ENCODE measurements at places on chromosomes 4 and X.

- DNase-seq, result no peak
Observed at GRCh38 chr4:120865985-120866384, 56.5 kb downstream of the PRDM5 start.

- no peak for DNase-seq
Observed at GRCh38 chr4:53150631-53151488, 215.0 kb downstream of the SCFD2 start.

DNA sequence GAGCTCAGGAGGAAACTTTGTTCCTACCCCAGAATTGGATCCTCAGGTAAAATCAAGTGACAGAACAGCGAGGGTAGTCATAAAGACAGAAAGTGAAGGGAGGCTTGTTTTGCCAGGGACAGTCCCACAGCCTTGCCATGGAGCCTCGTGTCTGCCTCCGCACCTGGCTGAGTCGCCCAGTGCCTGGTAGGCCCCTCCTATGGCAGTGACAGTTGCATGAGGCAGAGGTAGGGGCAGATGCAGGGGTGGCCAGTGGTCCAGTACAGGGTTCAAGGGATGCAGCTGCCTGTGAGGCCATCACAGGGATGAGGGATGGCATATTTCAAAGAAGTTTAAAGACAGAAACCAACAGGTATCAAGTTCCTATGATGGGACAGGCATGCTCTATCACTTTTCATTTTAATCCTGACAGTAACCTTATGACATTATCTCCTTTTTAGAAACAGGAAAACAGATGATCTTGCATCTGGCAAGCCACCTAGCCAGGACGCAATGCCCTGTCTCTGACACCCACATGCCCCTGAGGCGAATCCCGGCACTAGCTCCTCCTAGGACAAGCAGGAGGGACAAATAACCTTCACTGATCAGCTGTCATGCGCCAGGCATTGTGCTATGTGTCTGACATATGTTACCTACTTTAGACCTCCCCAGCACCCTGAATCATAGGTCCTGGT is 127.4 kb upstream of the ENPP6 start:
- no peak for DNase-seq

- no peak for DNase-seq
Observed at GRCh38 chr4:105352826-105353225, 121.0 kb downstream of the PPA2 start.

GRCh38 chrX:123626962-123627361 is 105.9 kb downstream of the THOC2 start:
- DNase-seq, result no peak

GRCh38 chrX:15694941-15695451 is 30.4 kb upstream of the CLTRN start:
- DNase-seq, result no peak

DNA sequence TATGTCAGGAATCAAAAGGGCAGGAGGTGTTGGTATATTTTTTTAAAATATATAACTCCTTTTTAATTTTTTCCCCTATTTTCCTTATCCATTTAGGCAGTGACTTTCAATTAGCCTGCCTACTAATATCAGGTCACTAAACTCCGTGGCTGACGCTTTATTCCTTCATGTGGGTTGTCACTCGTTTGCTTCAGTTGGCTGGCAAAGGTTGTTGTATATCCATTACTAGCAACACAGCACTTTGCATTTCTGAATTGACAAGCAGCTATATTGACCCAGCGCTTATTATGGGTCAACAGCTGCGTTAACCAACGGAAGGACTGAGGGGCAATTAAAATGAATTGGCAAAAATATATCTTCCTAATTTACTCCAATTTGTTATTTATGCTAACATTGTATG is 87.7 kb downstream of the ARX start:
- no peak for DNase-seq

DNA sequence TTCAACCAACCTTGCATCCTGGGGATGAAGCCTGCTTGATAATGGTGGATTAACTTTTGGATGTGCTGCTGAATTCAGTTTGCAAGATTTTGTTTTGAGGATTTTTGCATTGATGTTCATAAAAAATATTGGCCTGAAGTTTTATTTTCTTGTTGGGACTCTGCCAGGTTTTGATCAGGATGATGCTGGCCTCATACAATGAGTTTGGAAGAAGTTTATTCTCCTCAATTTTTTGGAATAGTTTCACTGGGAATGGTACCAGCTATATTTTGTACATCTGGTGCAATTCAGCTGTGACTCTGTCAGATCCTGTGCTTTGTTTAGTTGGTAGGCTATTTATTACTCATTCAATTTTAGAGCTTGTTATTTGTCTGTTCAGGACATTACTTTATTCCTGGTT is 340.3 kb upstream of the TRAM1L1 start:
- DNase-seq, result no peak

- no peak for DNase-seq
Observed at GRCh38 chr4:38160487-38161207, 200.4 kb downstream of the PTTG2 start.

DNA sequence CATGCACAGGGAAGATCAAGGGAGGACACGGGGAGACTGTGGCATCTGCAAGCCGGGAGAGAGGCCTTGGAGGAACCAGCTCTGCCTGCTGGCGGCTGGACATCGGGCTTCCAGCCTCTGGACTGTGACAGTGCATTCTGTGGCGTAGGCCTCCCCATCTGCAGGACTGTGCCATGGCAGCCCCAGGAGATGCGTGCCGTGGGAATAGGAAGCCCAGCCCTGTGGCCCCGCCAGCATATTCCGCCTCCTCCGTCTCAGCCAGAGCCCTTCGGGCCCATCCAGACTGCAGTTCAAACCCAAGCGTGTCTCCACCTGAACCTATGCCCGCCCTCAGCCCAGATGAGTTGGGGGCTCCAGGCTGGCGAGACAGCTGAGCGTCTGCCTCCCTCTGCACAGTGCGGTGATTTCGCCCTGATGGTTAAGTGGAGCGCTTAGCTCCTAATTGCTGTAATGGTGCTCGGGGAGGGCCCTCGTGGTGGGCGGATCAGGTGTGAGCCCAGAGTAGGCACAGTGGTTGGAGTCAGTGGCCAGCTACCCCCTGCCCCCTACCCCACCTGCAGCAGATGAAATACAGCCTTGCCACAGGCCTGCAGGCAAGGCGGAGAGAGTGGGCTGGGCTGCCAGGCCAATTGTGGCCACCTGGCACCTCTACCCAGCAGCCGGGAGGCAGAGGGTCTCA is 133.9 kb downstream of the HMX1 start:
- DNase-seq, result peak; percentile 31

GRCh38 chr4:176052744-176053143 is 12.9 kb upstream of the WDR17 start:
- no peak for DNase-seq

DNA sequence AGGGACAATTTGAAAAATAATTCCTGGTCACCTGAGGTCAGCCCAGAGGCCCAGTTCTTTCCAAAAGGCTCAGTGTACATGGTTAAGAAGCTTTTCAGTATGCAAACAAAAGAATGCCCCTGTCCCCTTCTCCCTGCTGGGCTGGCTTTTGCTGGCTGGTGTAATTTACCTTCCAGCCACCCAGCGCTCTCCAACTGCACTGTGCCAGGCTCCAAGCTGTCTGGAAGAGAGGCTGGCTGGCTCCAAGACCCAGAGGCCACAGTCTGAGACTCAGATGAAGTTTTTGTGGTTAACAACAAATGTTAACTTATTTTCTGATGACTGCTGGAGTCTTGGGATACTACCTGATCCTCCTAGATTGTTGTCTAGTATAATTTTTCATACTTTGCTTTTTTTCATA is 11.9 kb upstream of the KIT start:
- DNase-seq, result no peak

- no peak for DNase-seq
Observed at GRCh38 chr4:67019686-67020437, 525.4 kb downstream of the CENPC start.

DNA sequence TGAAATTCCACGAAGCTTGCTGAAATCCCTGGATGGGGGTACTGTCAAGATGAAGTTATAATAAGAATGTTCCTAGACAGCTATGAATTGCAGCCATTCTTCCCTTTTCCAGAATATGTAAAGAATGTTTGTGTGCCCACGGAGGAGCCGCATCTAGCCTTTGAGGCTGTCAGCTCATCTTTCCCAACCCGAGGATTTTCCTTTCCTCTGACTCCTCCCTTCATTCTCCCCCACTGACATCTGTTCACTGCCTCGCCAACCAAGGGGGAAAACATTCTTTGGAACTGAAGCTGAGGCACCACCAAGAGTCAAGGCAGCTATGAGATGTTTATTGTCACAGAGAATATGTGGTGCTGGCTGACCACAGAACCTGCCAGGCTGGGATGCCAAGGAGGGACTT is 8.8 kb downstream of the NHSL2 start:
- no peak for DNase-seq

DNA sequence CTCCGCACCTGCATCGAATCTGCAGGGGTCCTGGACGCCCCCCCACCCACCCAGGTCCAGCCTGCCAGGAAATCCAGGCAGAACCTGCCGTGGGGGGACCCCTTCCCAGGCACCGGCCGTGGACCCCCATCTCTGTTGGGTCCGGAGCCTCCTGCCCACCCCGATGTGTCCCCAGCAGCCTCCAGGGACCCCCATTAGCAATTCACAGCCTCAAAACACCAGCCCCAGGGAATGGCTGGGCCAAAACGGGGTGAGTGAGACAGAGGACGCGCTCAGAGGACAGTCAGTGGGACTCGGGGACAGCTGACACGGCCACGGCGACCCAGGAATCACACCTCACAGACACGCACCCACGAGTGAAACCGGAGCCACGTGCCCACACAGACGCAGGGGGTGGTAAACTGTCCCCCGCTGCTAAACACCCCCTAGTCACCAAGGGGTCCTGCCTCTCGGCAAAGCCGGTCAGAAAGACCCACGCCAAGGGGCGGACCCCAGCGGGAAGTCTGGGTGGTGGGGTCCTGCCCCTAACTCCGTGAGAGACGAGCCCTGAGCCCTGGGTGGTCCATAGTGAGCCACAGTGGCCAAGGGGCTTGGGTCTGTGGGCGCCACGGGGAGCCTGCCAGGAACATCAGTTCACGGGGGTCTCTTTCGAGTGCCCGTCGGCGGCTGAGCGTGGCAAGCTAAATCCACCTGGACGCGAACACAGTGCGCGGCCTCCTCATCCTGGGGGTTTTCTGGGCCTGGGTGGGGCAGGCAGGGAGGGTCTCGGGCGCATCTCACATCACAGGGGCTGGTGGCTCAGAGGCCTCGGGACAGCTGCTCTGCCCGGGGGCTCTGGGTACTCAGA is 126.5 kb upstream of the NKX1-1 start:
- DNase-seq, result no peak

GRCh38 chr4:77187322-77187721 is 30.3 kb downstream of the CCNG2 start:
- DNase-seq, result no peak

GRCh38 chr4:34486461-34487363 is 1757.6 kb downstream of the ARAP2 start:
- DNase-seq, result no peak

GRCh38 chr4:159282944-159283343 is 180.1 kb downstream of the RAPGEF2 start:
- no peak for DNase-seq

Data from right forelimb (tissue), 1 donor.